Effector memory CD4-positive, alpha-beta T cell (primary cell): ENCODE measurements at places on chromosomes 1 and 21.

DNA sequence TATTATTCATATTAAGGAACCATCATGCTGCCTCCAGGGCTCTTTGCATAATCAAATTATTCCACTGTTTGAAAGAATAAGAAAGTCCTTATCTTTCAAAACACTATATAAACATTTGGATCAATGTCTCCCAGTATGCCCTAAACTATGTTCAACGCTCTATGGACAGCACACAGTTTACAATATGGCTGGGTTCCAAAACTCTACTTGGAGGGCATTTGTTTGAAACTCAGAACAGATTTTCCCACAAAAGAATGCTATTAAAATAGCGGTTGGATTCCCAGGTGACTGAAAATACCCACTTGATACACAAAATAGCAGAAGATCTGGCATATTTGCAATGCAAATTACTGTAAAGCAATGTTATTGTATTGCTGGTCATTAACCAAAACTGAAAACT, 3.2 kb downstream of the HAO2 start:
- DNase-seq, result no peak

DNA sequence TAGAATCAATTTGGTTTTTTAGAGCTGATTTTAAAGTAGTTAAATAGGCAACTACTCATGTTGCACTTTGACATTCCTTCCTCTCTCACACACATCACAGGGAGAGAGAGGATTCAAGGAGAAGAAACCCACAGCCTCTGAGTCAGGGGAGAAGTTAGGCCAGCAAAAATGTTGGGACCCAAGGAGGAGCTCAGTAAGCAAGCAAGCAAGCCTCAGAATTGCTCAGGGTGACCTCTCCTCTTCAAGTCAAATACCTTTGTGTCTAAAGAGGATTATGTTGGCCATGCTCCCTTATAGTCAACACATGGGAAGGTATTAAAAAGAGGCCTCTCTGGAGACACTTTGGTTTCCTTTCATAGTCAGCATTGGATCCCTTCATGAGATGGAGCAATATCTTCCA, 80.5 kb upstream of the WARS2 start:
- no peak for DNase-seq

- DNase-seq, result no peak
Measured at GRCh38 chr1:28905921-28906666, 8.3 kb upstream of the EPB41 start.

GRCh38 chr1:118914379-118915161, 73.6 kb downstream of the TBX15 start:
- DNase-seq, result no peak

- no peak for DNase-seq
Measured at GRCh38 chr1:172230526-172230925, 190.0 kb upstream of the C1orf105 start.

GRCh38 chr21:37335053-37335452, 31.5 kb upstream of the DYRK1A start:
- DNase-seq, result no peak

DNA sequence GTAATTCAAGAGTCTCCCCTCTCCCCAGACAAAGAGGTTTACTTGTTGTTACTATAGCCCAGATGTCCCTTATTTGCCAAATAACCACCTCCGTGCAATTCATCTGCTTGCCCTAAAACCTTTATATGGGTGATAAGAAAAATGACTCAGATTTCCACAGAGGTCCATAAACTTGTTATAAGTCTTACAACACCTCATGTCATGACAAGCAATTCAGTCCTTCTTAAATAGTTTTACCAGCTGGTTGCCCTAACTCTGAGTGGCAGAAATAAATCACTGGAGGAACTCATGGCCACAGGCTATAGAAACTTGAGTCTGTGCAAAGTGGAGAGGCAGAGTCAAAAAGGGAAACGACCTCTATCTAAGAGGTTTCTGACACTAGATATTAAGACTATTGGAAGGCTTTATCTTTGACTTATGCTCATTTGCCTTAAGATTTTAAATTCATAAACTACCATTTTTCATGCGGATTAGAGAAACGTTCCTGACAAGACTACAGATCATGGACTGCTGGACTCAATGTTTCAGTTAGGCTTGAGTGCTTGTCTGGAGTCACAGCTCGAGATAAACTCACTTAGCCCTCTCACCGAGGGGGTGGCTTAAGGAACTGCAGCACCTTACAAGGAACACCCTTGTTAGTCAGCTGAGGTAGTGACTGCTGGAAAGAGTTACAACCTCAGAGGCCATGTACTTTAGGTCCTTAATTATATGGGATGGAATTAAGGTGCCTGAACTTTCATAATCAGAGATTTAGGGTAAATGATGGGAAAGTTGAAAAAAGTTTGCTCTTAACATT, 662.5 kb upstream of the USP24 start:
- DNase-seq, result no peak

- no peak for DNase-seq
Measured at GRCh38 chr1:197312163-197312562, 44.1 kb downstream of the CRB1 start.

GRCh38 chr1:190633488-190633887, 155.8 kb upstream of the BRINP3 start:
- DNase-seq, result no peak

- no peak for DNase-seq
Measured at GRCh38 chr1:109379422-109379821, 18.3 kb downstream of the SORT1 start.
